T-helper 17 cell (primary cell): ENCODE measurements at places on chromosomes 5 and 9.

- DNase-seq = no peak
Observed at GRCh38 chr5:176739461-176740051, 70.8 kb upstream of the UNC5A start.

DNA sequence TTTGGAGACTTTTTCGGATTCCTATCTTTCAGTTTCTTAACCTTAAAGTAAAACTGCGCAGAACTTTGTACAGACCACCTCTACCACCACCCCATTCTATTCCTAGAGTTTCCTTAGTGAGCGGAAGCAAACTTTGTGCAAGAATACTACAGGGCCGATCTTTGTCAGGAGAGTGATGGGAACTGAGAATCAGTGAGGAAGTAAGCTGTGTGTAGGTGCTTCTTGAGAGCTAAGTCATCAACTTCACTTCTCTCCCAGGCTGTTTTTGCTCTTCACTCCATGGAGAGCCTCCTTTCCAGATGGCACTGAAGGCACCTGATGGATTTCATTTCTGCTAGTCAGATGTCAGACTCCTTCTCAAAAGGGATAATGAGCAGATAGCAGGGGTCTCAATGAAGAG lies 127.3 kb downstream of the SPATA31D1 start:
- DNase-seq = no peak

DNA sequence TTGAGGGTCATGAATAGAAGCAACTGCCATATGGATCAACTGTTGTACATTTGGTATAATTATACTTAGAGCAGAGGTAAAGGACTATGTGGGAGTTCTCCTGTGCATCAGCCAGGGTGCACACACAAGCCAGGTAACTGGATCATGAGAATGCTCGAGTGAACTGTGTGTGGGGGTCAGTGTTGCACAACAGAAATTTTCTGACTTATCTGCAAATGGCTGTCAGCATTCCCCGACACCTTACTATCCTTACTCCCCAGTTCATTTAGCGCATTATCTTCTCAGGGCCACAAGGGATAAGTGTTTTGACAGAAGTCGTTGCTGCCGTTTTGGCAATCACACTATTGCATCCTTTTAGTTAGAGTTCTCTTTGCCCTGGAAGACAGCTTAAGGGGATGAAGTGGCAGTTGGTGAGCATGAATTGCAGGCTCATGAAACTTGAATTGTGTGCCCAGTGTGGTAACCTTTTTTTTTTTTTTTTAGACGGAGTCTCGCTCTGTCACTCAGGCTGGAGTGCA lies 1.7 kb downstream of the CANX start:
- no peak for DNase-seq

DNA sequence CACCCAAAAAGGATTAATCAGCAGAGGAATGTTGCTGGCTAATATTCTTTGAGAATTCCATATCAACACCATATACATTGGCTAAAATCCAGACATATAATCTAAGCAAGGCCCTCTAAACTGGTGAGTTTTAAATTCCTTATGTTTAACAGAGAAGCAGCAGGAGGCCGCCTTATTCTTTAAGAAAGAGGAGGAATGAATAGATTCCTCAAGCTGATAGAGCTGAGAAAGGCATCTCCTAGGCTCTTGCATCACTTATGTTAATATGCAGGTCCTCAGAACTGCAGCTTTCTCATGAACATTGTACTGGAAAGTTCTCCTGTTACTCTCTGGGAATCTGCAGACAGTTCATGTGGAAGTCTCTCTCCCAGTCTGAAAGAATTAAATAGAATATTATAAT lies 20.1 kb upstream of the SMARCA2 start:
- DNase-seq = no peak

DNA sequence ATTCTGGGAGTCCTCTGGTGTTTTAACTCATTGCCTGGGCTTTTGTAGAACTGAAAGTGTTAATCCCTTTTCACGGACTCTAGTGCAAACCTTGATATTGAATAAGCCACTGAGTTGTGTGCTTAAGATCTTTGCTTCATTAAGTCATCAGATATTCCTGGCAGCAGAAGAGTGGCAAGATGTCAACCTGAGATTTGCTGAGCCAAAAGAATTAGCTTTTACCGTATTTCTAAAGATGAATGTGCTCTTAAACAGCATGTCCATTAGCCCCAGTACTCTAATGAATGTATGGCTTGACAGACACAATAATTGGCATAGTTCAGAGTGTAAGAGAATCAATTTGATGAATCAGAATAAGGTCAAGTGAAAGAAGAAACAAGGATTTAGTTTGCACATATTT lies 87.2 kb upstream of the CDH6 start:
- no peak for DNase-seq

DNA sequence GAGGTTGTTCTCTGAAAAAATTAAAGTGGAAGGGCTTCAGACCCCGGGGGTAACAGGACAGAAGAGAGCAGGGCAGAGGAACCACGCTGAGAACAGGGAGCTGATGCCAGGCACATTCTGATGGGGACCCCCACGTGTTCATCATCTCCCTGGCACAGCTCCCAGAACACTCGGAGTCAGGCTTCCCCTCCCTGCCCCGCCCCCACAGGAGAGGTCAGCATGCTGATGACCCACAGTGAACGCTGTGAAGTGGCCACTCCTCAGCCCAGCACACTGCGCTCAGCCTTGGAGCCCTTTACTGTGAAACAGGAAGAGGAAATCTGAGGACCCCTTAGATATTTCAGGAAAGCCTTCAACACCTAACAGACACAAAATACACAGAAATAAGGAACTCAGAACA lies 16.4 kb downstream of the RETREG1 start:
- no peak for DNase-seq

DNA sequence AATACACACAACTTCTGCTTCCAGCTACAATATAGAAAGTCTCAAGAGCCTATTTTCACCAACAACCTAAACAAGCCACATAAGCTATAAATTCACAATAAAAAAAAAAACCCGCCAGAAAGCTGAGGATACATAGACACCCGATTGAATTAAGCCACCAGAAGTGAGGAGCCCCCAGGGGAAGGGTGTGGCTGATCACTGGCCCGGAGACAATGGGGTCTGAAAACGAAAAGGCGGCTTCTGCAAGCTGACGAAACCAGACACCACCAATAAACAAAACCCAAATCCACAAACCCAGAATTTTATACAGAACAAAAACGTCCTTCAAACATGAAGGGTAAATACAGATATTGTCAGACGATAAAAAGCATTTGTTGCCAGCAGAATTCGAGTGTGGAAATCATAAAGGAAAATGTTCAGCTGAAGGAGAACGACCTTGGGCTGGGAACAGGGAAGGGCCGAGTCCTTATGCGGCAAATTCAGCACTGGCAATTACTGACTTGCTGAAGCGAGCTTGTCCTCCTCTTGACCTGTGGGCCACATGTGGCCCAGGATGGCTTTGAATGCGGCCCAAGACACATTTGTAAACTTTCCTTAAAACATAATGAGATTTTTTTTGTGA lies 39.6 kb upstream of the CEP72 start:
- no peak for DNase-seq
